ENCODE measurements at places on chromosomes 2 and 18.

GRCh38 chr18:22640281-22640842 is 222.6 kb upstream of the CTAGE1 start:
- DNase-seq, result no peak

DNA sequence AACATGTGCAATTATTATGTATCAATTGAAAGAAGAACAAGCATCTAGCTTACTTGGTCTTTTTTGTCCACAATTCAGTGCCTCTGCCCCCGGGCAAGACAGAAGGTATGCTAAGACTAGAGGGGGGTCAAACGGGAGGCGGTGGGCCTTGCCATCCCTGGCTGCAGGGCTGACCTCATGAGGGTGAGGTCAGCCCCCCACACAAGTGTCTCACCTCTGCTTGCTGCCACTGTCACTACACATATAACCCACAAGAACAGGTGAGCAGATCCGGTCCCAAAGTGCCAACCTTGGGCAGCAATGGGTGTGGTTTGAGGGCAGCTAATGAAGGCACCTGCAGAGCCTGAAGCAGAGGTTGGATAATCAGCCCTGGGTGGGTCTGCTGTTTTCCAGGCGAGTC is 71.5 kb downstream of the EDAR start:
- no peak for DNase-seq

DNA sequence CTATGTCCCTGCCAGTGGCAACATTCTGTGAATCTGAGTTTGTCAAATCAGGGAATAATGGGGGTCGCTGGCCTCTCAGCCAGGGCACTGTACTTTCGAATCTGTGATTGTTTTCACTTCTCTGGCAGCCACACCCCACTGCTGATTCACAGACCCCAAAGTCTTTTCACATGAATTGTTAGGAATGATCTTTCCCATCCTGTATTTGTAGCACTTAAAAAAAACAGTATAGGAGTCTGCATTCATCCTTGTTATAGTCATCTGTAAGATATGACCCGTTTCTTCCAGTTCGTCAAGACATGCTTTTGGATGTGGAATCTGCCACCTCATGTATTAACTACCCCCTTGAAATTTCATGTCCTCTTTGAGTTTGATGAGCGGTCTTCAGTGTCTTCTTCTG is 928 bp downstream of the NAGK start:
- DNase-seq, result no peak

GRCh38 chr2:219252900-219253752 is at the start of gene TUBA4B:
TUBA4B (plus strand) TSS chr2:219253243; CDS start chr2:219253408, 165 bp downstream.
- no peak for DNase-seq

- no peak for DNase-seq
Measured at GRCh38 chr2:26471766-26472706, 5.9 kb downstream of the OTOF start.

DNA sequence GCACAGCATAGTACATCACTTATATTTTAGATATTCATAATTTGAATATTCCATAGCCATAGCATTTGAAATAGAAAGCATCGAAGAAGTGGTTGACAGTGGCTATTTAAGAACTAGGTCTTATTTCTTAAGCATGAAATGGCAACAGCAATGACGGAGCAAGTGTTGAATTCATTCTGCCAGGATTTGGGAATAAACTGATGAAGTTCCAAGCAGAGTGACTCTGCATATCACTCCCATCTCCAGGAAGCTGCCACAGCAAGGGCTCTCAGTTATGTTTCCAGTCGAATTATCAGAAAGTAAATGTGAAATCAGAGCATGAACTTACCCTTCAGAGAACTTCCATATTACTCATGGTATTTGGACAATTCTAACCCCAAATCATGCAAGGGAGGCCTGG is 208.1 kb downstream of the IKZF2 start:
- no peak for DNase-seq

DNA sequence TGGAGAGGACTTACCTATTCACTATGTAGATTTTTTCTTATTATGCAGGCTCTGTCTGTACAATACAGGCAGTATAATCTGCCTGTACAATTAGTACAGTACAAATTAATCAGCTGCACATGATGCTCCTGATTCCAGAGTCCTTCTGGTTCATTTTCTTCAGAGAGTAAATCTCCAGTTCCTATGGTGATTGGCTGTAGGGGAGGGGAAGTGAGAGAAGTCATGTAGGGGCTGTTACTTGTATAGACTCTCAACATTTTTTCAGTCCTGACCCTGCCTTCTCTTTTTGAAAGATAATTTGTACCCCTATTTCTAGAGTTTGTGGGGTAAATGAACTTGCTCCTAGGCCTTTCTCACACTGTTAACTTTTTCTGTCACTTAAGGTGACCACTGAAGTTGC is 54.5 kb downstream of the PTPN4 start:
- DNase-seq, result no peak
